ENCODE measurements at places on chromosomes 4 and X.

DNA sequence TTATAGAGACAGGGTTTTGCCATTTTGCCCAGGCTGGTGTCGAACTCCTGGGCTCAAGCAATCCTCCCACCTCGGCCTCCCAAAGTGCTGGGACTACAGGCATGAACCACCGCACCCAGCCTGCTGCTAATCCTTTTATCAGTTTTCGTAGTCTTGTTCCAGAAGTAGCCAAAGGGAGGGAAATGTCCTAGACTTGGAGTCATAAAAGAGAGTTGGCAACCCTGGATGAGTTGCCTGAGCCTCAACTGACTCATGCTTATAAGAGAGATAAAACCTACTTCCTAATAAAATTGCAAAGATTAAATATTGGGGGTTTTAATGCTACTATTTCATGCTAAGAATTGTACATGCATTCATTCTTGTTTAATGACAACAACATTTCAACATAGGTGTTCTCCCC, 44.3 kb downstream of the CD40LG start:
- no peak for DNase-seq

- DNase-seq, result no peak
Measured at GRCh38 chr4:40992472-40993295, 221.7 kb downstream of the APBB2 start.

GRCh38 chr4:107900067-107900466, 31.3 kb upstream of the CYP2U1 start:
- no peak for DNase-seq

- DNase-seq, result no peak
Measured at GRCh38 chr4:81442484-81443085, 29.1 kb downstream of the RASGEF1B start.

GRCh38 chr4:1151541-1151940, 20.8 kb downstream of the SPON2 start:
- DNase-seq, result no peak

DNA sequence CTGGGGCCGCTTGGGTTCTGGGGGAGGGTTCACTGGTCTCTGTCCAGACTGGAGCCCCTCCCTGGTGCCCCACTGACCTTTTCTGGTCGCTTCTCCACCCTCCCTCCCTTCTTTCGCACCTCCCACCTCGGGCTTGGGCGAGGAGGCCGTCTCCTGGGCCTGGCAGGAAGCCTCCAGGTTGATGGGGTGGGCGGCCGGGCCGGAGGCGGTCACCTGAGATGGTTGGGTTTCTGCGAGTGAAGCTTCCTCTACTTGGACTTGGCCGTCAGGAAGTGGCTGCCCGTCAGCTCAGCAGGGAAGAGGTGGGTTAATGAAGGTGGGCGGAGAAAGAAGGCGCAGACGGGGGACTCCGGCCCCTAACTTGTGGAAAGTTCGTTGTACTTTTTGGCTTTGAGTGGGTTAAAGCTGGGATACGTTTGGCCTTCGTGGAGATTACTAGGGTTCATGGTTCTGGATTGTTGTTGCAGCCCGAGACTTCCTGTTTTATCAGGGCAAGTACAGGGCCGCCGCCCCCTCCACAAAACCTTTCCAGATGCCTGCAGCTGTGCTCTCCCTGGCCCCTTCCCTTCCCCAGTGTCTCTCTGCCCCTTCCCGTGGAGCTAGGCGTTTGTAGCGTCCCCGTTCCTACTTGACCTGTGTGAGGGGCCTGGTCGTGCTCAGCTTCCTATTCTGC, 1.2 kb downstream of the AKAP17A start:
- DNase-seq, result no peak

- no peak for DNase-seq
Measured at GRCh38 chr4:75723163-75724065, 963 bp upstream of the USO1 start.

GRCh38 chr4:73603271-73603710, 16.9 kb downstream of the RASSF6 start:
- no peak for DNase-seq

GRCh38 chrX:112835019-112835418, 5.6 kb downstream of the AMOT start:
- DNase-seq, result no peak

GRCh38 chr4:140928880-140929279, 172.7 kb upstream of the TBC1D9 start:
- no peak for DNase-seq

- DNase-seq, result no peak
Measured at GRCh38 chr4:55312489-55313101, 33.4 kb upstream of the SRD5A3 start.

GRCh38 chrX:152915541-152916241, 17.8 kb downstream of the ZNF185 start:
- DNase-seq, result peak; percentile 59

- no peak for DNase-seq
Measured at GRCh38 chrX:69022430-69022829, 142.8 kb downstream of the PJA1 start.

GRCh38 chrX:30008031-30008430, 207.3 kb upstream of the MAGEB2 start:
- DNase-seq, result no peak

GRCh38 chrX:15594371-15594770, 6.4 kb downstream of the ACE2 start:
- no peak for DNase-seq

- DNase-seq, result no peak
Measured at GRCh38 chr4:109169170-109169569, 133.3 kb downstream of the COL25A1 start.

Data from H54 (cell line).